Activated CD4-positive, alpha-beta T cell treated with anti-CD3 and anti-CD28 coated beads for 36 hours (primary cell): ENCODE measurements at places on chromosomes 2 and 18. TPM values are rescaled to one million over a fixed set of nuclear protein-coding genes. Genes with fewer than 3 reads are reported as not detected.
A peak's percentile ranks its signal among the peaks of the same experiment; 100 is the strongest.

The TUBA4B gene
- not detected for total RNA-seq

GRCh38 chr2:53259395-53260009, 508.1 kb upstream of the CHAC2 start:
- no peak overlapping the region for H3K27ac ChIP-seq
- no peaks in the 10 kb centered on the region for H3K36me3 ChIP-seq
- H3K4me1 ChIP-seq = no peaks in the 10 kb centered on the region

DNA sequence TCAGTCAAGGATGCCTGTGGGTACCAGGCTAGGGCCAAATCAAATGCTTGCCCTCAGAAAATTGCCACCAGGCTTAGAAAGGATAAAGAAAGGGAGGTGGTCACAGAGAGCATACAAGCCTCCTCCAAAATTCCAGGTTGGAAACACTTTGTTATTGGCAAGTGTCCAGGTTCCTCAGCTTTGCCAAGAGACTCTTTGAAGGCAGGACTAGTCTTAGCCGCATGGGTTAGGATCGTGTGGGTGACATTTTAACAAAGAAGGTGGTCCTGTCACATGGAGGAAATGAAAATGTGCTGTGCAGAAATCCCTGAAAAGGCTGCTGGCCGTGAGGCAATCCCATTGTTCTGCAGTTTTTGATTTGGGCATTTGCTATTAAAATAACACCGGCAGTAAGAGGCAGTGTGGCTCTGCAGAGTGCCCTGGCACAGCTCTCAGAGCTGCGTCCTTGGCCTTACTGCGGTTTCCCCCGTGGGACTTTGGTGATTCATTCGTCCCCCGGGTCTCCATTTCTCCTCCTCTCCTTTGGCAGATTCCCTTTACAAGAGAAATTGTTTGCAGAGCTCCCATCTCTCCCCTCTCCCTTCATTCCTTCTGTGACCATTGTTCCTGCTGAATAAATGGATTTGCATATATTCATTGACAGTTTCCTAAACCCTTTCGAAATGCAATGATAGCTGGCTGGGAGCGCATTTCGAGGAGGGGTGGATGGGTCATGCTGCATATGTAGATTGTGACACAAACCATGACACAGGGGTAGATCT, 187.3 kb downstream of the VAPA start:
- no peaks in the 10 kb centered on the region for H3K27me3 ChIP-seq
- no peaks in the 10 kb centered on the region for H3K36me3 ChIP-seq
- H3K4me3 ChIP-seq = no peak overlapping the region
- H3K27ac ChIP-seq = no peak overlapping the region
- no peak for DNase-seq

GRCh38 chr2:174632841-174633622, 35.4 kb upstream of the WIPF1 start:
- peak overlapping the region; percentile 98 for H3K27ac ChIP-seq
- H3K4me3 ChIP-seq = peak overlapping the region; percentile 92
- peaks cover 41% of the 10 kb centered on the region for H3K36me3 ChIP-seq
- peaks cover 64% of the 10 kb centered on the region for H3K4me1 ChIP-seq
- DNase-seq = peak; percentile 32
